ENCODE measurements at places on chromosomes 12 and 14.

- no peak for DNase-seq
Observed at GRCh38 chr12:1282670-1283315, 291.8 kb downstream of the ERC1 start.

DNA sequence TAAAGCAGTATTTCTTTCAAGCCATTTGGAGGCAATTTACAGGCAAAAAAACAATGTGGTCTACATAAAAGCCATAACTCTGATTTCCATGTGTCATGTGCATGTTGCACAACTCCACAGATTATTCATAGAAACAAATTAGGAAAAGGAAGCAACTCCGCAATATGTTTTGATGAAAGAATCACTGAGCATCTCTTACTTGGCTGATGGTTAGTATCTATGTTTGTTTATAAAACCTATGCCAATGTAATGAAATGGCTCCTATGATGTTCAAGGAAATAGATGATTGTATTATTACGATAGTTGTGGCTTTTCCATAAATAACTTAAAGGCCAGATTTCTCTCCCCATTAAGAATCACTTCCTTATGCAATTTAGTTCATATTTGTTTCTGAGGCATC lies 373.7 kb downstream of the CCDC91 start:
- DNase-seq: no peak

DNA sequence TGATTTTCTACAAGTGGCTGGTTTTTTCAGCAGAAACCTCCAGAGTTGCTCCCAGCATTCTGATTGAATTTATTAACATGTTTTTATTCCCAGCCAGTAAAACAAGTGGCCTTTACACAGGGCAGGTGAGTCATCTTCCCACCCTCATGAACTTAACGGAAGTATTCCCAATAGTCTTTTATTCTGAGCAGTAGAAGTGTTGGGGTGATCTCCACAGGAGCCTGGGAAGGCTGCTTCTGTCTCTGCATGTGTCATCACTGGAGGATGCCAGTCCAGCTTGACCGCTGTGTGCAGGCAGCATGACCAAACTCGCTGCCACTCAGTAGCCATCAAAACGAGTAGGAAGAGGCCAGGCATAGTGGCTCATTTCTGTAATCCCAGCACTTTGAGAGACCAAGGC lies 13.4 kb upstream of the DNAH10 start:
- no peak for DNase-seq

DNA sequence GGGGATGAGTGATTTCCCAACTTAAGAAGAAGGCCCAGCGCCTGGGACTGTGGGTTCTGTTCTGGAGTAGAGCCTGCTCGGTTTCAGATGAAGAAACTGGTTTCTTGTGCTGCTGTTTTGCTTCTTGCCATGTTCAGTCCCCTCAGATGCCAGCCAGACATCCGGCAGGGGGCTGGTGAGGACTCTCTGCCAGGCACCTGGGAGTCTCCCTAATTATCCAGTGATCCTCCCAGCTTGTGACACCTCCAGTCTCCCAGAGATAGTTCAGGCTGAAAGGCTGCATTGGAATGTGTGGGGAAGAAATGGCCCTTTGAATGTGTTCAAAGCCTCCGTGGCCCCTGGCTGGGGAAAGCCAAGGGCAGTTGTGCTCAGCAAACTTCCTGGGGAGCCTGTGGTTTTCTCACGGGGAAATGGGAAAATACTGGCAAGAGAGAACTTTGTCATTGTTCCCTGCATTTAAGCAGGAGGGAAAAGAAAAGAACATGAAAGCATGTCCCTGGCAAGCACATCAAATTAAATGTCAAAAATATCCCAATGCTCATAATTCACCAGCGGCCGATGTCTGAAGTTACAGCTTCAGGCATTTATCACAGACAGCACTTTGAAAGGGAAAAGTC lies 8.5 kb upstream of the SERPINA12 start:
- no peak for DNase-seq

DNA sequence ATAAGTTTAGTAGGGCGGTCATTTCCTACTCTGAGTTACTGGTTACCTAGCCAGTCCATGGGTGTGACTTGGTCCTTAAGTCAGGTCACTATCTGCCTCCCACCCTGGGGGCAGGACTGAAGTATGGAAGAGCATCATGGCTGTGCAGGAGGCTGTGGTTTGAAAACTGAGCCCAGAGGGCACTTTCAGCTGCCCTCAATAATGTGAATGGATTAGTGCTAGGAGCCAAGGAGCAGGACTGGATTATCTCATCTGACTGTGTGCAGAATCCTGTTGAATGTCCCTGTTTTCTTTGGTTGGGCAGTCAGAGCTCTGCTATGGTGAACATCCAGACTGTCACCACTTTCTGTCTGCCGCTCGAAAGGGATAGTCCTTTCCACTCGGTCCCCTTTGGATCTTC lies 1.6 kb downstream of the ATXN7L3B start:
- no peak for DNase-seq

DNA sequence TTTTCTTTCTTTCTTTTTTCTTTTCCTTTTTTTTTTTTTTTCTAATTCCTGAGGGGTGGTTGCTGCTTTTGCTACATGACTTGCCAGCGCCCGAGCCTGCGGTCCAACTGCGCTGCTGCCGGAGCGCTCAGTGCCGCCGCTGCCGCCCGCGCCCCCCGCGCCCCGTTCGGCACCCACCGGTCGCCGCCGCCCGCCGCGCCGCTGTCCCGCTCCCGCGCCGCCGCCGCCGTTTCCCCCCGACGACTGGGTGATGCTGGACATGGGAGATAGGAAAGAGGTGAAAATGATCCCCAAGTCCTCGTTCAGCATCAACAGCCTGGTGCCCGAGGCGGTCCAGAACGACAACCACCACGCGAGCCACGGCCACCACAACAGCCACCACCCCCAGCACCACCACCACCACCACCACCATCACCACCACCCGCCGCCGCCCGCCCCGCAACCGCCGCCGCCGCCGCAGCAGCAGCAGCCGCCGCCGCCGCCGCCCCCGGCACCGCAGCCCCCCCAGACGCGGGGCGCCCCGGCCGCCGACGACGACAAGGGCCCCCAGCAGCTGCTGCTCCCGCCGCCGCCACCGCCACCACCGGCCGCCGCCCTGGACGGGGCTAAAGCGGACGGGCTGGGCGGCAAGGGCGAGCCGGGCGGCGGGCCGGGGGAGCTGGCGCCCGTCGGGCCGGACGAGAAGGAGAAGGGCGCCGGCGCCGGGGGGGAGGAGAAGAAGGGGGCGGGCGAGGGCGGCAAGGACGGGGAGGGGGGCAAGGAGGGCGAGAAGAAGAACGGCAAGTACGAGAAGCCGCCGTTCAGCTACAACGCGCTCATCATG lies 654 bp downstream of the FOXG1 start:
- no peak for DNase-seq

DNA sequence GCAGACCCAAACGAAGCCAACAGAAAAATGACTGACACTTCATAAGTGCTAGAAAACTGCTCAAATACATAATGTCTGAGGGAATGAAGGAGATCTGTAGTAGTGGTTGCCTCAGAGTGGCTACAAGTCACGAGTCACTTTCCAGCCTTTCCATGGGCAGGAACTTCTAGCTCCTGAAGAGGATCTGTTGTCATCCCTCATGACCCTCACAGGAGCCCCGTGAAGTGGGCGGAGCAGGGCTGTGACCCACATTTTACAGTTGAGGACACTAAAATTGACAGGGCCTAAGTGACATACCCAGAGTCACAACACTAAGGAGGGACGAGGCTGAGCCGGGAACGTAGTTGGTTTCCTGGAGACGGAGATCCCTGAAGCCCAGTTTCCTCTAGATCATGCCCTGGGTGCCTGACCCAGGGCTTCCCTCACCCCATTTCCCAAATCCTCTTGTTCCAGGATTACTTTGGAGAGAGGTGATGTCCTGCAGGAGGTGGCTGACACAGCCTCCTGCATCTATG lies 45.8 kb upstream of the P2RX7 start:
- no peak for DNase-seq

DNA sequence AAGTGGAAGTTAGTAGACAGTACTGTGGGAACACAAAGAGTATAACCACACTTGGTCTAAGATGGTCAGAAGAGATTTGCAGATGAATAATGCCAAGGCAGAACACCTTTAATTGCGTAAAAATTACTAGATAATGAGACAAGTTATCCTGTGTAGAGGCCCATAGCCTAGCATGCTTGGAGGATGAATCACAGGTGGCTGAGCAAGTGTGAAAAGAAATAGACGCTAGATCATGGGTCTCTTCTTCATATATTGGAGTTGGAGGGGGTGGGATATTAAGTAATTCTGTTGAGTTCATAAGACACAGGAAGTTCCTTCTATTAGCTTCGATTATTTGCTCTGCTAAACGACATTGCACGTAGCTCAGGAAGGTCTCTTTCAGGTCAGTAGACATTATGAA lies 454.3 kb upstream of the LMO3 start:
- no peak for DNase-seq

GRCh38 chr14:85416771-85417170 lies 113.2 kb upstream of the FLRT2 start:
- DNase-seq: no peak

DNA sequence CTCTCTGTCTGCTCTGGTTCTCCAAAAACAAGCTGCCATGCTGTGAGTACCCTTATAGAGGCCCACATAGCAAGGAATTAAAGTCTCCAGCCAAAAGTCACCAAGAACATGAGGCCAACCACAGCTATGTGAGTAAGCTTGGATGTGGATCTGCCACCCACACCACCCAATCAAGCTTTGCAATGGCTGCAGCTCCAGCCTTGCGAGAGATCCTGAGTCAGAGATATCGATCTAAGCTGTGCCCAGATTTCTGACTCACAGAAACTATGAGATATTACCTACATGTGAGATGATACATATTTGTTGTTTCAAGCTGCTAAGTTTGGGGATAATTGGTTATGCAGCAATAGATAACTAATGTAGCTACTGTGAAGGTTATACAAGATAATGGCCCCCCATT lies 15.5 kb upstream of the TMEM233 start:
- DNase-seq: peak; percentile 37

DNA sequence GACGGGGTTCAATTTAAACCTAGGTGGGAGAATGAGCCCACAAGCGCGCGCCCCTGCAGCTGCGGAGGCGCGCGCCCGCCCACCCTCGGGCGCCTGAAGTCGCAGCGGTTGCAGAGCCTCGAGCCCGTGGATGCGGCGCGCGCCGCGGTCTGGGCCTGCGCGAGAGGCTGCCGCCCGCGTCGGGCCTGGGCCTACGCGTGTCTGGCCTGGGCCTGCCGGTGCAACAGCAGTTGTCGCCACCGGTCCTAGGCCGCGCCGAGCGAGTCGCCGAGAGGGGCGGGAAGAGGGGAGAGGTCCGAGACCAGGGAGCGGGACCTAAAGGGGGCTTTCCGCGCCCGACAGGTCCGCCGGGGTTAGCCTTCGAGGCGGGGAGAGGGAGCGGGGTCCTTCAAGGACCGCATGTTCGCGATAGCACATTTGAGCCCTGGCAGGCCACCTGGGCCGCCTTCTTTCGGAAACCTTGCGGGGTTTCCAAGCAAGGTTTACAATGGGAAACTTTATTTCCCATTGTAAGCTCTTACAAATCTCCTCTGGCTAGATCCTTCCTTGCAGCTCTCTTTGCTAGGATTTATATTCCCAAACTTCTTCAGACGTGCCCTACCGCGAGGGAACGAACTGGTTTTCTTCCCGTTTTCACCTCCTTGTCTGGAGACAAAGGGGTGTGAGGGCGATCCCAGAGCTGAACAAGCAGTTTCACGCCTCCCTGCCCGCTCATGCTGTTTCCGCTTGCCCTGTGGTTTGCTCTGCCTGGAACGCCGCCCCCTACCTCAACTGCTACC lies 6.8 kb downstream of the SIX6 start:
- peak; percentile 8 for DNase-seq

DNA sequence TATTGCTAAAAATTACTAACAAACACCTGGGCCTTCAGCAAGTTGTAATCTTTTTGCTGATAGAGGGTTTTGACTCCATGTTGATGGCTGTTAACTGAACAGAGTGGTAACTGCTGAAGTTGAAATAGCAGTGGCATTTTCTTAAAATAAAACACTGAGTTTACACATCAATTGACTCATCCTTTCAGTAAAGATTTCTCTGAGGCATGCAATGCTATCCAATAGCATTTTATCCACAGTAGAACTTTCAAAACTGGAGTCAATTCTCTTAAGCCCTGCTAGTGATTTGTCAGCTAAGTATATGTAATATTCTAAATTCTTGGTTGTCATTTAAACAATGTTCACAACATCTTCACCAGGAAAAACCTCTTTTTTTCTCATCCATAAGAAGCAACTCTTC lies 59.5 kb downstream of the CMAS start:
- no peak for DNase-seq

GRCh38 chr12:78120866-78121560 lies 290.3 kb downstream of the NAV3 start:
- no peak for DNase-seq

GRCh38 chr12:117580718-117581062 lies 219.3 kb upstream of the NOS1 start:
- DNase-seq: no peak

DNA sequence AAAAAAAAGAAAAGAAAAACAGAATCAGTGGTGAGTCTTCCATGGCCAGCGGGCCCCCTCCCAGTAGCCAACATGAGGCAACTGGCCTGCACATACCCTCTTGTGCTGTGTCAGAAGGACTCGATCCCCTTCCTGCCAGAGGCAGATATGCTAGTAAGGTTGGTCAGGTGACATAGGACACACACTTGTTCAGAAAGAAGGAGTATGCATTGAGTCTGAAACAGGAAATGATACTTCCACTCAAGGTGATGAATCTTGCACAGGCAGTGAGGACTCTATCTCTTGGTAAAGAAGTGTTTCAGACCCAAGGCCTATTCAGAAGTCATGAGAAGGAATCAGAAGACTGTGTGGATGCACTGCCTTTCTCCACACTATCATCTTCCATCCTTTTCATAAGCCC lies 269.7 kb upstream of the FAR2 start:
- DNase-seq: no peak

GRCh38 chr12:106976668-106977067 lies 10.3 kb downstream of the MTERF2 start:
- no peak for DNase-seq

DNA sequence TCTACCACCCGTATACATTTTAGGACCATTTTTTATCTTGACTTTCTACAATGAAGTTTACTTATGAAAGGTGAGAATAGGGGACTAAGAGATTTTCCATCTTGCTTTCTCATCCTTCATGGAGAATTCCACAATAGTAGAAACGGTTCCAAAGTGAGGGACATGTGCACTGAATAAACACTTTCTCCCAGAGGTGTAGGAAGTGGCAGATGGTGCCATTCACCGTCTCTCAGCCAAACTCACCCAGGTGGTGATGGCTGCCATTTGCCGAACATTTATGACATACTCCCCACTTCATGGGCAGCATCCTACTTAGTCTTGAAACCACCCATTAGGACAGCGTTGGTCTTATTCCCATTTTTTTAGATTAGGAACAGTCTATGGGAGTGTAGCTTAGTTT lies 540.5 kb downstream of the DIO2 start:
- no peak for DNase-seq
